ENCODE measurements at places on chromosomes 5 and 9. TPM values are rescaled to one million over a fixed set of nuclear protein-coding genes. Genes with fewer than 3 reads are reported as not detected.

The ACSL6 gene
- polyA plus RNA-seq = 1.8 TPM

- no peak for DNase-seq
Measured at GRCh38 chr9:5518937-5519319, 8.6 kb downstream of the PDCD1LG2 start.

GRCh38 chr5:36323926-36324781 lies 22.5 kb upstream of the RANBP3L start:
- DNase-seq = no peak

- no peak for DNase-seq
Measured at GRCh38 chr9:14140096-14140697, 173.7 kb downstream of the NFIB start.

Measured in renal pelvis (tissue), 12 donors.